Breast epithelium (tissue), 4 donors: ENCODE measurements at places on chromosomes 4 and X. TPM values are rescaled to one million over a fixed set of nuclear protein-coding genes. Genes with fewer than 3 reads are reported as not detected.
A peak's percentile ranks its signal among the peaks of the same experiment; 100 is the strongest.

Gene SSX3
- total RNA-seq = not detected

DNA sequence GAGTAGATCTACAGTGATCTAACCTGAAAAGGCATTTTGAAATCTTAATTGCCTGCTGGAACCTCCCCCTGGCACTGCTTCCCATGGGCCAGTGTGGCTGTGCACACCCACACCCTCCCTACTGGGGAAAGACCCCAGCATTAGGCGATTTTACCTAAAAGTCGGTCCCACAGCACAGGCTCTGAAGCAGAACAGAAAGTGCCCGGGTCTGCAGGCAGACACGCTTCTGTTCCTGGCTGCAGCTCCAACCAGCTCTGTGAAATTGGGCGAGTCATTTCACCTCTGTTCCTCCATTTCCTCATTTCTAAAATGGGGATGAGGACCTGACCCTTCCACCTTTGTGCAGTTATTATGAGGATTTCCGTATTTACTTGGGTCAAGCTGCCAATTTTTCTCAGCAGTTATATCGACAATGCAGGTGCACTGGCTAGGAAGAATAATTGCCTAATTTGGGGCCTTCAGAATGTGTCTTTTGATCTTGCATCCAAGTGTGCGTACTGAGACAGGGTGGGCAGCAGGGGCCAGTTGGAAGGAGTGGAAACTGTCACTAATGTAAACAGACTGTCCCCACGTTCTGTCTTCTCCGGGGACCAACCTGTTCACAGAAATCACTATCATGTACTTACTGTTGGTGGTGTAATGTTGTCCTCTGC, 7.1 kb downstream of the KLF3 start:
- H3K27me3 ChIP-seq = no peaks in the 10 kb centered on the region
- no peaks in the 10 kb centered on the region for H3K36me3 ChIP-seq
- H3K27ac ChIP-seq = peak overlapping the region; percentile 88
- DNase-seq = no peak
- H3K4me1 ChIP-seq = peaks cover 11% of the 10 kb centered on the region
- no peak overlapping the region for H3K4me3 ChIP-seq

DNA sequence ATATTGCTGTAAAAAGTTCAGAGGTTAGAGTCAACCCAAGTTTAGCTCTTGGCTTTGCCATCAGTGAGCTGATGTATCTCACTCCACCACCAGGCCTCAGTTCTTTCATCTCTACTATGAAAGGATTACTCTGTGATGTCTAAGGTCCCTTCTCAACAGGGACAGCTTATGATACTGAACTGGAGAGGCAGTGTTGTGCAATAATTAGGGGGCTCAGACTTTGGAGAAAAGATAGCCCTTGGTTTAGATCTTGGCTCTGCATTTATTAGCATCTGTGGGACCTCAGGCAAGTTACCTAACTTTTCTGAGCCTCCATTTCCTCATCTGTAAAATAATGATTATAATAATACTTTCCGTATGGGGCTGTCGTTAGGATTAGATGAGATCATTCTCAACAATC, 89.0 kb downstream of the COL4A6 start:
- DNase-seq = no peak
- H3K4me1 ChIP-seq = no peaks in the 10 kb centered on the region
- no peak overlapping the region for H3K27ac ChIP-seq
- H3K4me3 ChIP-seq = no peak overlapping the region
- H3K36me3 ChIP-seq = no peaks in the 10 kb centered on the region
- H3K27me3 ChIP-seq = peaks cover 37% of the 10 kb centered on the region

GRCh38 chr4:19983072-19983471, 268.6 kb upstream of the SLIT2 start:
- H3K27ac ChIP-seq = no peak overlapping the region
- no peak overlapping the region for H3K4me3 ChIP-seq
- DNase-seq = no peak
- no peaks in the 10 kb centered on the region for H3K4me1 ChIP-seq
- H3K36me3 ChIP-seq = no peaks in the 10 kb centered on the region

DNA sequence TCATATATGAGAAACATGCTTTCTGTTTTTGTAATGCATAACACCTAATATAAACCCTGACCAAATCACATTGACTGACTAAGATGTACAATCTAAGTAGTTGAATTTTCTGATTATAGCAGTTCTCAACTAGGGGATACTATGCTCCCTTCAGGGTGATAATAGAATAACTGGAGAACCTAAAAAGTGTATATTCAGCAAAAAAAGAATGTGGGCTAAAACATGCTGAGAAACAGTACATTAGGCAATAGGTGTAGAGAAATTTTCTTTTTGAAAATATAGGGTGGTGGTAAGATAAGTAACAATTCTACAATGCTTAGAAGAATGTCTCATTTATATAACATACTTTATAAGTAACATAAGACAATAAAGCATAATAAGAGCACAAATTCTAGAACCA, 239.6 kb downstream of the SPOCK3 start:
- no peaks in the 10 kb centered on the region for H3K36me3 ChIP-seq
- H3K27me3 ChIP-seq = no peaks in the 10 kb centered on the region
- DNase-seq = no peak
- no peak overlapping the region for H3K27ac ChIP-seq
- H3K4me3 ChIP-seq = no peak overlapping the region

Gene DCHS2
- 2.8 TPM for total RNA-seq
